Fibroblast of upper back skin (primary cell): ENCODE measurements at places on chromosomes 16 and 17.

DNA sequence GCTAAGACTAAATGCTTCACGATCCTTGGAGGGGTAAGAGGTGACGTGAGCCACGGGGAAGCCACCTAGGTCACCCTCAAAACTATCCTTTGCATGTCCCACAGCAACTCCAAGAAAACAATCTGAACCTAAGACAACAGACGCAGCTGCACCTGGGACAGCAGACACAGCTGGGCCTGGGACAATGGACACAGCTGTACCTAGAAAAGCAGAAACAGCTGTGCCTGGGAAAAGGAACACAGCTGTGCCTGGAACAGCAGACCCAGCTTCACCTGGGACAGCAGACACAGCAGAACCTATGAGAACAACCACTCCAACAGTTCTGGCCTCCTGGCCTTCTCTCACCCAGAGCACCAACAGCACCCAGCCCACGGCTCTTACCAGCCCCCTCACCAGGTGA lies 11.7 kb upstream of the CD300LD start:
- no peak for DNase-seq

GRCh38 chr16:16780588-16780987 lies 401.6 kb downstream of the NPIPA7 start:
- DNase-seq, result no peak

DNA sequence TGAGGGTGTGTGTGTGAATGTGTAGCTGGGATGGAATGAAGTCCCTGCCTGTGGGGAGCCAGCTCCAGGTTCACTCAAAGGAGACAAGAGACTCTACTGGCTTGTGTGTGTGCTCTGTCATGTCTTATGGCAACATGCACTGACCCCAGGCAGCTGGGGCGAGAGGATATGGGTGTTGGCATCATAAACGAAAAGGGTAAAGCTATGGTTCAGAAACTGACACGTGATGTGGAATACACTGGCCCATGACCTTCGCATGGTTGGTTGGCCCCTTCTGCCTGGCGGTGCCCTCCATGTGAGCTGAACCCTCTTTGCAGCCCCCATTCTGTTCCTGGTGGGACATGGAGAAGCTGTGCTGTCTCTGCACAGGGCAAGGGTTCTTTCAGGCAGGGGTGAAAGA lies 21.9 kb downstream of the ZNF750 start:
- no peak for DNase-seq

GRCh38 chr16:52872731-52873130 lies 180.0 kb downstream of the CHD9NB start:
- no peak for DNase-seq

- DNase-seq, result no peak
Observed at GRCh38 chr16:61923629-61924028, 112.6 kb downstream of the CDH8 start.

DNA sequence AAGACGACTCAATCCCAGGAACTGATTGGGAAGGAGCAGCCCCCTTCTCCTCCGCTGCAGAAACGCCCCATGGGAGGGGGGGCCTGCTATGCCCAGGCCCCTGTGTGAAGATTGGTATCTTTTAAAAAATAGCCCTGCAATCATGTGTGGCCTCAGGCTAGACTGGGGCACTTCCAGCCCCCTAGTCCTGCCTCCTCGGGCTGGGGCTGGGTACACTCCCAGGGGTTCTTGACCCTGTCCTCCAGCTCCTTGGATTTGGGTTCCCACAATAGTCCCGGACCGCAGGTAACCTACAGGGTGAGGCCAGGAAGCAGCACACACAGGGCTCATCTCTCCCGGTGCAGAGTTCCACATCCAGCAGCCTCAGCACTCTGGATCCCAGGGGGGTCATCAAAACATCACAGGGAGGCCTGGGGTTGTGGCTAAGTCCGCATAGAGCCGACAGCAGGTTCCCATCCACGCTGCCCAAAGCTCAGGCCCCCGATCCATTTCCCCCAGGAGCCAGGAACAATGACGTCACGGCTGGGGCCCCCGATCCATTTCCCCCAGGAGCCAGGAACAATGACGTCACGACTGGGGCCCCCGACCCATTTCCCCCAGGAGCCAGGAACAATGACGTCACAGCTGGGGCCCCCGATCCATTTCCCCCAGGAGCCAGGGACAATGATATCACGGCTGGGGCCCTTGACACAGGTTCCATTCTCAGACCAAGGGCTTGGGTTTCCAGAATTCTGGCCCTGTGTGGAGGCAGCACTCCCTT lies 202.4 kb downstream of the IRF8 start:
- DNase-seq, result no peak

DNA sequence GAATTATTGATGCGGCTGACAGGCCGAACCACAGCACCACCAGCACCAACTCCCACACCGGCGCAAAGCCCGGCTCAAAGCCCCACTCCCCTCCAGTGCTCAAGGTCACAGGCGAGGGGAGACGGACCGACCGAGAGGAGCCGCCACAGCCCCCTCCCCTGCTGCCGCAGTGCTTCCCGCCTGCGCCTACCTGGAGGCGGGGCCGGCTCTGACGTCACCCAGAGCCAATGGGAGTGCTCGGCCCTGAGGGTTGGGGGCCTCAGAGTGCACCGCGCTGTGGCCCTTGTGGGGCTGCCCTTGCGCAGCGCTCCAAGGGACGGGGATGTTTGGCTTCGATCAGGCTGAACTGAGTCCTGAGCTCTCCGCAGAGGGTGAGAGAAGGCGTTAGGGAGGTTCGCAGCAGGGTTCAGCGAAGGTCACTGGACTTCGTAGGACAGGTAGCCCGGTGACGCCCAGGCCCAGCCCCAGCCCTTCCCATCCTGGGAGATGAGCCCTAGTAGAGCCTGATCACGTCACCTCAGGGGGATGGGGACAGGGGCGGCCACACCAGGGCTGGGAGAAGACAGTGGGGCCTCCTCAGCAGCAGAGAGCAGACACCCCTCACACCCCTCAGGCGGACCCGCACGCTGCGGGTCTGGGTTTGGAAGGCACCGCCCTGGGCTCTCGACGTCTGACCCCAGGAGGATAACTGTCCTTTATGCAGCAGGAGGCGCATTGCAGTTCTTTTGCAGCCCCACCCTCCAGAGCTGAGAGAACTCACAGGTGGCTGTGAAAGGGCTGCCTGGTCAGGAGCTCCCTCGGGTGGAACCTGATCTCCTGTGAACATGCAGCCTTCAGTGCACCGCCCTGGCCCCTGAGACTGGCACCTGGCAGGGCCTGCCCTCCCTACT lies 1.5 kb downstream of the NDRG4 start:
- DNase-seq, result no peak

DNA sequence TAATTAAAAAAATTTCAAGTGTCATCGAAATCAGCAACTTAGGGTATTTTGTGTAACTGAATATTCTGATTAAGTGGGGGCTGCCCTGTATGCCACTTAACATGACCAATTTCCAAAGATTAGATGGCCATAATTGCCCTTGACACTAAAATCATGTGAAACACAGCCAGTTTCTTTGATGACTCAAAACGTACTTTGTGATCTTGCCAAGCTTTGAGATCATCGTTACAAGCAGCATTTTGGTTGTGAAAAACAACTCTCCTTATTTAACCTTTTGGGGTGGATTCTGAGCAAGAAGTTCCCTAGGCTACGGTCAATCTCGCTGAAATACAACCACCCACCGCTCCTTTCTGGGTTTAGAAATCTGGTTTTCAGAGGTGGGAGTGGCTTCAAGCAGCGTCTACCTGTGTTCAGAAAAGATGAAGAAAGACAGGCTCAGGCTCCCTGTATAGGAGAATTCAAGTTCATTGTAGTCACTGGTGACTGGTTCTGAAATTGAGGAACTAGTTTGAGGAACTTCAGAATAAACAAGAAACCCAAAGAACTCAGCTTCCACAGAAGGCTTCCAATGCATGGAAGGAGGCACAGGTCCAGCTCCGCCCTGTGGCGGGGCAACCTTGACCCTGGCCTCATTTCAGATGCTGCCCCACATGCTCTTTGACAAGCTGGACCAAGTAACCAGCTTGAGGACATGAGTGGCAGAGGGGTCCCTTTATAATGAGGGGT lies 9.4 kb downstream of the MAP3K14 start:
- DNase-seq, result peak; percentile 81

DNA sequence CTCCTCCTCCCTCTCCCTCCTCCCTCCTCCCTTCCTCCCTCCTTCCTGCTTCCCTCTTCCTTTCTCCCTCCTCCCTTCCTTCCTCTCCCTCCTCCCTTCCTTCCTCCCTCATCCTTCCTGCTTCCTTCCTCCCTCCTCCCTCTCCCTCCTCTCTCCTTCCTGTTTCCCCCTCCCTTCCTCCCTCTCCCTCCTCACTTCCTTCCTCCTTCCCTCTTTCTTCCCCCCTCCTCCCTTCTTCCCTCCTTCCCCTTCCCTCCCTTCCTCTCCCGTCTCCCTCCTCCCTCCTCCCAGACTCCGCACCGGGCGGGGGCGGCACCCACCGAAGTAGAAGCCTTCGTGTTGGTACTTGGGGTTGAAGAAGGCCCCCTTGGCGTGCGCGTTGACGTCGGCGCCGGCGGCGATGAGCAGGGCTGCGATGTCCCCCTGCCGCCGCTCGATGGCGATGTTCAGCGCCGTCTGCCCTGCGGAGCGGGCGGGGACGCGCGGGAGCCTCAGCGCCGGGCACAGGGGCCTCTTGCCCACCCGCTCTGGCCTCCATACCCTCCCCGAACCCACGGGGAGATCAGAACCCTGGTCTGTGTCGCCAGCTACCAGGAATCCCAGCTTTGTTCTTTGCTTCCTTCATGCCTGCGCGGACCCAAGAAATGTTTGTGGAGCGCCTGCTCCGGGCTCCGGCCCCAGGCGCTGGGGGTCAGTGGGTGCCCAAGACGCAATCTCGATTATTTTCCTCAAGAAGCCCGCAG lies 22.2 kb downstream of the TRPV3 start:
- DNase-seq, result peak; percentile 73

DNA sequence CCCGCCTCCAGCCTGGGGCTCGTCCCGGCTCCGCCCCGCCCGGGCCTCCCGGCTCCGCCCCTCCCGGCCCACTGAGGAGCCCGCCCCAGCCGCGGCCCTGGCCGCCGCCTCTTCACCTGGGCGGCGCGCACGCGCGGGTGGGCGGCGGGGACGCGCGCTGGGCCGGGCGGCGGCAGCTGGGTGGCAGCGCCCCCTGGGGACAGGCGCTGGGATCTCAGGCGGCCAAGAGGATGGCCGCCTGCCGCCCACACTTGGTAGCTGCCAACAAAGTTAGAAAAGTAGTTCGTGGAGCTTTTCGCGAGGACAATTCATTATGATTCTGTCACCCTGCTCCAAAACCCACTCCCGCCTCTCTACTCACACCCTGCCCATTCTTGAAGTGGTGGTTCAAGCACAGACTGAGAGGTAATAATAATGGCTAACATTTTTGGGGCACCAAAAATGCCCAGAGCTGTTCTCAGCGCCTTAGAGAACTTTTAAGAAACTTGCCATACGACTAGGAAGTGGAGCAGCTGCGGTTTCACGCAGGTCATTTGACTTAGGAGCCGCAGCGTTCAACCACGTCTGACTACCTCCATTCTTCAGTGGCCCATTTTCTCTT lies 340 bp upstream of the MYO1D start:
- DNase-seq, result peak; percentile 85

GRCh38 chr17:43006639-43007551 lies at the start of gene IFI35:
TSS of gene IFI35 (plus strand) at chr17:43006784. CDS start at chr17:43006948, 164 bp downstream.
- DNase-seq, result peak; percentile 80

- DNase-seq, result peak; percentile 1
Observed at GRCh38 chr17:54269881-54270280, 447.2 kb downstream of the KIF2B start.

DNA sequence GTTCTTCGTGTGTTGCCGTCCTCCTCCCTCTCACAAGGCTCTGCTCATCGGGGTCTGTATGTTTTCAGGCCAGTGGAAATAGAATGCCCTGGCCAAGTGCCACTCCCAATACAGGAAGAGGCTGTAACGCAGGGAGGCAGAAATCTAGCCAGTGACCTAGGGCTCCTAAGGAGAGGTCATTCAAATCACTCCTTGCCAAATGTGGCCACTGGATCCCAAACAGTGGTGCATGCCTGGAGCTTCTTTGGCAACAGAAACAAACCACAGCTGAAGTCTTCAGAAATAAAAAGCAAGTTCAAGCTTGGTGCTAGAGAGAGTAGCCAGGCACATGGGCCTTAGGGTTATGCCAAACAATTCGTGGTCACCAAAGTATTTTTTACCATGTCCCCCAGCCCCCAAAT lies 66.1 kb downstream of the SMG6 start:
- peak; percentile 62 for DNase-seq

GRCh38 chr16:84270071-84270470 lies 24.6 kb upstream of the WFDC1 start:
- DNase-seq, result no peak
